Activated CD4-positive, alpha-beta T cell treated with anti-CD3 and anti-CD28 coated beads, Interleukin-2, amount 10 ng/mL, durations not matched to agents 24 days and 14 days (primary cell): ENCODE measurements at places on chromosomes 16 and 17. TPM values are rescaled to one million over a fixed set of nuclear protein-coding genes. Genes with fewer than 3 reads are reported as not detected.

- DNase-seq = peak; percentile 79
Measured at GRCh38 chr17:68344701-68345136, 53.4 kb downstream of the ARSG start.

DNA sequence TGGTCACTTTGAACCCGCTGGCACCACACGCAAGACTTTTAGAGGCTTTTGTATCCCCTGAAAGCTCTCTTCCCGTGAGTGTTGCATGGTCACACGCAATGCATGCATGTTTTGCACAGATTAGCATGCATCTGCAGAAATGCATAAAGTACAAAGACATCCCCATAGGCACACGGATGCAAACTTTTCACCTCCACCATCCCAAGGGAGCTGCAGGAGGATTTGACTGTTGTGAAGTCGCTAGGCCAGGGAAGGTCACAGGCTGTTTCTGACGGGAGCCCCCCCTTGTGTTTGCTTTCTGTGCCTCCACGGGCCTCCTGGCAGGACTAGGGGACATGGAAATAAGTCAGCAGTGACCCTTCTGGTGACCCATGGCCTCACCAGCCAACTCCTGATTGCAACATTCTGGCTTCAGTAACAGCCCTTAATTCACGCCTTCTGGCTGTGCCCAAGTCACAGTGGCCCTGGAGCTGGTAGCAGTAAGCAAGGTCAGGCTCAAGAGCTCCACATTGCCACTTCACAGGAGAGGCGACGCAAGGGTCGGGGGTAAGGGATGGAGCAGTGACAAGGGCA lies 45.1 kb downstream of the SOX9 start:
- DNase-seq = no peak

- DNase-seq = no peak
Measured at GRCh38 chr16:57616876-57617275, 11.6 kb upstream of the ADGRG1 start.

DNA sequence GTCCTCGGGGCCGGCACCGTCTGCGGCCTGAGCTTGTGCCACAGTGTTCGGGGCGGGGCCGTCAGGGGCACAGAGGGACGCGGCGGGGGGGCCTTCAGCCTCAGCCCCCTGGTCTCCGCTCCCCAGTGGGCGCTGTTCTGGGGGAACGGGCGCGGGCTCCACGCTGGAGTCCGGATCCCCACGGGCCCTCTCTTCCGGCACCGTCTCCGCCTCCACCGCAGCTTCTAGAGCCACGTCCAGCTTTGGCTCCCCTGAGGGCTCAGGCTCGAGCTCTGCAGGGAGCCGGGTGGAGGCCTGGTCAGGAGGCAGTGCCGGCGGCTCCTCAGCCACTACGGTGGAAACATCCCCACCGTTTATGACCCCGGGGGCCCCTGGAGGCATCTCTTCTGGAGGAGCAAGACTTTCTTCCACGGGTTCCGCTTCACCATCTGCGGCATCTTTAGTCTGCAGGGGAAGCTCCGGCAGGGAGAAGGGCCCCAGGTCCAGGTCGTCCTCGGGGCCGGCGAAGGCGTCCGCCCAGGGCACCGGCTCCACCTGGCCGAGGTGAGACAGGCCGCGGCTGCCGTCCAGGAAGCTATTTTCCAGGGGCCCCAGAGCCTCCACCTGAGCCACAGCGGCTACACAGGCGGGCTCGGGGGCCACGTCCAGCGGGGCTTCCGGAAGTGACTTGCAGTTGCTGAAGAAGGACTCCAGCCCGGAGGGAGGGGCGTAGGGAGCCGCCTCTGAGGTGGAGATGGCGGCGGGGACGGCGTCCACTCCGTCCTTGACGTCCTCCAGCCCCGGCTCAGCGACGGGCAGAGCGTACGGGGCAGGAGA lies 62.4 kb downstream of the ZNF778 start:
- no peak for DNase-seq

The MFAP4 gene
- not detected in 2 replicates for total RNA-seq

The CTF1 gene
- 0.17 and 0.33 TPM in 2 replicates for total RNA-seq

The SNX20 gene
- 33.3 and 34.9 TPM in 2 replicates for total RNA-seq

- DNase-seq = peak; percentile 74
Measured at GRCh38 chr16:47732523-47733111, 271.5 kb downstream of the PHKB start.

DNA sequence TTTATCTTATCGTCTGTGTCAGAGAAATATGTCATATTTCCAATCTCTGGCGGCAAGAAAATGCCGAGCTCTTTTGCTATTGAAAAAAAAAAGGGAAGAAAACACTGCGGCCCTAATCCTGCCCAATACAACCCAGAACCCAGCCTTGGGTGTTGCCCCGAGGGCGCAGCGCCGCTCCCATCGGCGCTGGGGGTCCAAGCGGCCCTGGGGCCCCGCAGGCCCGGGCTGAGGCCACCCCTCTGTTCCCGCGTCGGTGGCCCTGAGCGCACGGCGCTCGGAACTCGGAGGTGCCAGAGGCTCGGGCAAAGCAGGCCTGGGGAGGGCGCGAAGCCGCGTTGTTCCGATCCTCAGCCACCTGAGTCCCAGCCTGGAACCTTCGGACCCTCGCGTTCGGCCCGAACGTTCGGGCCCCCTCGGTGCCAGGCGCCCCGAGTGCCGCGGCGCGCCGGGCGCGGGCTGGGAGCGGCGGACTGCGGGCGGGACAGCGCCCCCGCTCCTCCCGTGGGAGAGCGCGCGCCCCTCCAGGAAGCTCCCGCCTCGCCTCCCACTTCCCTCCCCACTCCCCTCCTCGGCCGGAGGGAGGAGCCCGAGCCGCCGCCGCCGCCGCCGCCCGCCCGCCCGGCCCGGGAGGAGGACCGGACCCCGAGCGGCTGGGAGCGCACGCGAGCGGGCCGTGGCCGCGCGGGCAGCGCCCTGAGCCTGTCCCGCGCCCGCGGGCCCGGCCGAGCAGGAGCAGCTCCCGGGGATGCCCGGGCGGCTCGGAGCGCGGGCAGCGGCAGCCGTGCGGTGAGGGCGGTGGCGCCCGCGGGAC lies at the start of gene CPNE2:
CPNE2 (plus strand) TSS at position 609 of the 811 bp plus-strand sequence. CDS start 18,160 bp downstream, outside the sequence.
- no peak for DNase-seq

GRCh38 chr16:28161626-28162025 lies 50.1 kb downstream of the XPO6 start:
- no peak for DNase-seq

- DNase-seq = no peak
Measured at GRCh38 chr16:84218176-84218823, 21.5 kb downstream of the KCNG4 start.

DNA sequence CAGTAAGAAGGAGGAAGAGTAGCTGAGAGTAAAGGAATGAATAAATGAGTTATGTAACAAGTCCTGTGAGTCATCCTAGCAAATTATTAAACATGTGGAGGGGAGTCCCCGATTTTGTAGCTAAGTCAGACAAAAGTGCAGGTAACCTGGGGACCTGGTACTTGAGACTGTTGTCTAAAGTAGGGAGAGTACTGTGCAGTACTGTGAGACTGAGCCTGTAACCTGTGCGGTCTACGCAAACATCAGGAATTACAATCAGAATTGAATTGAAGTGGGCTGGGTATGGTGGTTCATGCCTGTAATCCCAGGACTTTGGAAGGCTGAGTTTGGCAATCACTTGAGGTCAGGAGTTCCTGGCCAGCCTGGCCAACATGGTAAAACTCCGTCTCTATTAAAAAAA lies 35.7 kb downstream of the IKZF3 start:
- no peak for DNase-seq

The OR3A3 gene
- total RNA-seq = not detected in 2 replicates

DNA sequence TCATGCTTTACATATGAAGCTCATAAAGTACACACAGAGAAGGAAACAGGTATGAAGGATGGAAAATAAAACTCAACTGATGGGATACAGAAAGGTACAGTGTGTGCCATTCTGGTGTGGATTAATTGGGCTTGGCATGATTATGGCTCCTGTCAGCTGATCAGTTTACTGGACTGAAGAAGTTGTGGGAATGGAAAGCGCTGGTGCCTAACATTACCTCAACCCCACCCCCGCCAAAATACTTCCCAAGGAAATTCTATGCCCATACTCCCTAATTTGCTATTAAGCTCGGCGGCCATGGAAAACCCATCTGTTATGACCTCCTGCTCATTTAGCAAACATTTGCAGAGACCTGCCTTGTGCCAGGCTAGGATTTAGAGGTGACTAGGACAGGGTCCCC lies 16.6 kb upstream of the PMFBP1 start:
- no peak for DNase-seq

- no peak for DNase-seq
Measured at GRCh38 chr17:50027881-50028735, 27.8 kb upstream of the ITGA3 start.

The ARHGAP23 gene
- total RNA-seq = 0.19 and 0.61 TPM in 2 replicates

The RTN4RL1 gene
- total RNA-seq = 1.1 and 1.2 TPM in 2 replicates

- no peak for DNase-seq
Measured at GRCh38 chr16:73000907-73001521, 46.9 kb downstream of the ZFHX3 start.

DNA sequence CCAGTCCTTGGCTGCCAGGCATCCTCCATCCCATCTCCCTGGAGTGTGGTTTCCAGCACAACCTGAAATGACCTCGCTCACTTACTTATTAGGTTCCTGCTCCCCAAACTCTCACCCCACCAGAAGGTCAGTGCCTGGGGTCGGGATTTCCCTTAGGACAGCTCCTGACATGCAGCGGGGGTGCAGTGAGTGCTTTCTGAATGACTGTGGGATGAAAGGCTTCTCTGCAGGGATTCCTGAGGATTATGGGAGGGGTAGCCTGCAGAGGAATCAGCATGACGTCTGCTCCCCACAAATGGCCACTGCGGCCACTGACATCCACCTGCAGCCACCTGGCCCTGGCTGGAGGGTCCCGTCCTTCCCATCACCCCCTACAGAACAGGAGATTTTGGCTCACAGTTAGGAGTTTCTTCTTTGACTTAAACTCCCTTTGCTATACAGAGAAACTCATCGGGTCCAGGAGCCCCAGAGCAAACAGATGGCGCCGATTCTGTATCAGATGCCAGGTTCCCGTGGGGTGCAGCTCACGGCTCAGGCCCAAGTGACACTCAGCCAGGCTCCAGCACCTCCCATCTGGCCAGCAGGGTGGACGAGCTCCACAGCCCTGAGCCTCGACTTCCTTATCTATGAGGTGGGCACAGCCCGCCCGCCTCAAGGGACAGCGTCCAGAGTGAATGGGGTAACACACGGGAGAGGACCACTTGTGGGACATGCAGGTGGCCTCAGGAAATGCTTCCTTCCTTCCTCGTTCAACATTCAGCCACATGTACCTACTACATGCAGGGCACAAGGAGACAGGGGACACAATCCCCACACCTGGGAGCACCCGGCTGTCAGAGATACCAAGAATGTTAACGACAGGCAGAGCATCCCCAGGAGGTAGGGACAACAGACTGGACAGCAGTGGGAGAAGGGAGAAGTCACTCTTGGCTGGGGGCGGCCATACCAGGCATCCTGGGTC lies 69.8 kb downstream of the RMI2 start:
- DNase-seq = no peak

The SLC25A19 gene
- 131 and 132 TPM in 2 replicates for total RNA-seq

The ZNF629 gene
- total RNA-seq = 2.5 and 2.6 TPM in 2 replicates

The C16orf92 gene
- not detected in 2 replicates for total RNA-seq

The SMIM5 gene
- 0.14 and 0.38 TPM in 2 replicates for total RNA-seq

DNA sequence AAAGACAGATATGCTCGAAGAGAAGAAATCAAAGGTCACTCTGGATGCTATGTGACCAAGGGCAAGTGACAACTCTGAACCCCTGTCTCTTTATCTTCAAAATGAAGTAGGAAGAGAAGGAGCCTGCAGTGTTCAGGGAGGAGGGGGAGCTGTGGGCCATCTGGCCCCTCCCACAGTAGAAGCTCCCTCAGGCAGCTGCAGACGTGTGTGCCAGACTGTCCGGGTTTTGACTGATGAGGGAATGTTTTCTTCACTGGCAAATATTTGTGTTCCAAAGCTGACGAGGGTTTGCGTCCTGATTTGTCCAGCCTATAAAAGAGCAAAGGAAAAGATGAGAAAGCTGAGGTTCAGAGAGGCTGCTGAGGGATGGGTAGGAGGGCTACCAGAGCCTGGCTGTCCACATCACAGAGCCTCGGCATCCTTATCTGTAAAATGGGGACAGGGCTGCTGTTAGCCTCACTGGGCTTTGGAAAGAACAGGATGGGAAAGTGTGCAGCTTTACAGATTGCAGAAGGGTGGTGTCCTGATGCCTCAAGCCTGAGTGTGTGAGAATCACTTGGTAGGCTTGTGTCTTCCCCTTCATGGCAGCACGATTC lies 1.8 kb upstream of the GINS2 start:
- no peak for DNase-seq

GRCh38 chr17:31806921-31807320 lies 52.1 kb downstream of the COPRS start:
- no peak for DNase-seq

- peak; percentile 94 for DNase-seq
Measured at GRCh38 chr16:89505204-89506112, 2.7 kb upstream of the SPG7 start.

- no peak for DNase-seq
Measured at GRCh38 chr17:27623614-27624013, 7.4 kb upstream of the LGALS9 start.

GRCh38 chr16:12659871-12660270 lies 143.8 kb downstream of the CPPED1 start:
- no peak for DNase-seq

GRCh38 chr16:13421726-13422125 lies 498.2 kb upstream of the ERCC4 start:
- DNase-seq = no peak

- peak; percentile 96 for DNase-seq
Measured at GRCh38 chr16:65745-66144, 6.7 kb downstream of the RHBDF1 start.

GRCh38 chr16:54453871-54454270 lies 167.3 kb upstream of the IRX3 start:
- DNase-seq = no peak

The LRRC75A gene
- total RNA-seq = 1.3 and 1.5 TPM in 2 replicates

The TBC1D26 gene
- total RNA-seq = not detected in 2 replicates

GRCh38 chr17:66322764-66323163 lies 20.4 kb downstream of the PRKCA start:
- no peak for DNase-seq

The ITGAL gene
- total RNA-seq = 264 and 267 TPM in 2 replicates

The MYH2 gene
- total RNA-seq = not detected in 2 replicates

The NFAT5 gene
- total RNA-seq = 46.3 and 54.6 TPM in 2 replicates

GRCh38 chr16:19417640-19418039 lies at the start of gene TMC5:
TMC5 (plus strand) TSS chr16:19417883; CDS start chr16:19440039, 22,156 bp downstream.
- DNase-seq = no peak

The TMED6 gene
- total RNA-seq = 1.6 and 1.7 TPM in 2 replicates

- DNase-seq = peak; percentile 75
Measured at GRCh38 chr17:81976332-81977210, 858 bp upstream of the ASPSCR1 start.

- no peak for DNase-seq
Measured at GRCh38 chr17:5793899-5794298, 209.6 kb upstream of the NLRP1 start.
